ENCODE measurements at places on chromosomes 12 and 14.

DNA sequence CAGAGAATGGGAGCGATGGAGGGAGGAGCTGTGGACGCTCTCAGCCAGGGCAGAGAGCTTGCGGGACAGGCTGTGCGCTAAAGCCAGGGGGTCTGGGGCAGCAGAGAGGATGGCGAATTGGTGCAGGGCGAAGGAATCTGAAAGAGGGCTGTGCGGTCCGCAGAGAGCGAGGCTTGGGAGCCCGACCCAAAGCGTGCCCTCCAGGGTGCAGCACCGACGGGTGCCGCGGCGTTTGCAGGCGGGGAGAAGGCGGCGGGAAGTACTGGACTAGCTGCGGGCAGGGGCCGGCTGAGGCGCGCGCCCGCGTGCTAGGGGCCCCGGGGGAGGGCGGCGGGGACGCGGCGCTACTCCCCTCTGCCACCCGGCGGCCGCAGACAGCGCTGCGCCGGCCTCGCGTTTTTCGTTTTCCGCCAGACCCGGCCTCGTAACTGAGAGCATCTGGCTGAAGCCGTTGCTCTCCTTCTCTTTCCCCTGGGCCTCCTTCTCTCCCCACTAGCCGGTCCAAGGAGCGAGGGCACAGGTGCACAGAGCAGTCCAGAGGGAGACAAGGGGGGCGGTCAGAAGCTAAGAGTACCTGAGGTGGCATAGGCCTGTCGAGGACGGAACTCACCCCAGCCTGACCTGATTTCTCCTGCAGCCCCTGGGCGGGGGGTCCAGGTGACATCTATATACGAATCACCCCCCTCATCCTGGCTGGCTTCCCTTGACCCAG, 24.9 kb downstream of the SLC6A12 start:
- peak; percentile 88 for DNase-seq

- DNase-seq: no peak
Observed at GRCh38 chr12:3102771-3103410, 25.7 kb downstream of the TSPAN9 start.

DNA sequence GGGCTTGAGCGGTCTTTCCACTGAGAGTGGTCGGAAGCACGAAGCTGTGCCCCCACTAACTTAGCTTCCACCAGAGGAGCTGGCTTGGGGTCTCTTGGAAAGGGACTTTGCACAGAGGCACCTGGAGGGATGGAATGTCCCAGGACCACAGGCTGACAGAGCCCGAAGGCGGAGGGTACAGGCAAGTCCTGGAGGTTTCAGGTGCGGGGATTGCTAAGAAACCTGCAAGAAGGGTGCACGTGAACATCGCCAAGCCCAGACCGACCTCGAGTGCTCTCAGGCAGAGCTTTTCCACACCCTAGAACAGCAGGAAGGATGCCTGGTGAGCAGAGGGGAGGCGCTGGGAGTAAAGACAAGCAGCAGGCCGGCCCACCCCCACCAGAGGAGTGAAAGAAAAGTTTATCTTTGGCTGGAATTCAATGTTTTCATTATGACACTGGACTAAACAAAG, 61.6 kb downstream of the SERPINA3 start:
- DNase-seq: no peak

- DNase-seq: no peak
Observed at GRCh38 chr12:46808955-46809697, 16.7 kb downstream of the SLC38A4 start.

DNA sequence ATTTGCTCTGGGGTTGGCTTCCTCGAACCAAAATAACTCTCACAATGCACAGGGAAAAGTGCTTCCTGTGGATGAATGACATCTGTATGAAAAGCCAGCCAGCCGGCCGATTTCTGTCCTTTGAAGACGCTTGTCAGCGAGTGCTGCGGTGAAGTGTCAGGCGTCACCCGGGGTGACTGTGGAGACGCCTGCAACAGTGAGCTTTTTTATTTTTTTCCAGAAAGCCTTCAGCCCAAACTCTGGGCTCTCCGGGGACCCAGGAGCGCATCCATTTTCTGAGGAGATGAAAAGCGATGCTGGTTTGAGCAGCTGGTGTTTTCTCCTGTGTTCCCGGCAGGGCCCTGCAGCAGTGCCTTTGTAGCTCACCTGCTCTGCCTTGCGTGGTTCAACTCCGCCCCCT, 147.9 kb upstream of the MYL2 start:
- no peak for DNase-seq

DNA sequence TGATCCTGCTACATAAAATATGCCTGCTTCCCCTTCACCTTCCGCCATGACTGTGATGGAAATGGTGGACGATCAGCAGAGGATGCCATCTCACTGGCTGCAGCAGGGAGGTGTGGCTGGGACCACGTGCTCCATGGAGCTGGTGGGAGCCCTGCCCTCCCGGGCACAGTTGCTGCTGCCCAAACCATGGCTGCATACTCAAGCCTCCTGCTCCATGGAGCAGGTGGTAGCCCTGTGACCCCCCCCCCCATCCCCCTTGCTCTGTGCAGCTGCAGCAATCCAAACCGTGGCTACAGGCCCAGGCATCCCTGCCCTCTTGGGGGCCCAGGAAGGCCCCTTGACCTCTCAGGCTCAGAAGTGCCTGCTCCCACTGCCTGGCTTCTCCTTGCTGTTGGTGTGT, 597.5 kb upstream of the LMO3 start:
- DNase-seq: no peak

DNA sequence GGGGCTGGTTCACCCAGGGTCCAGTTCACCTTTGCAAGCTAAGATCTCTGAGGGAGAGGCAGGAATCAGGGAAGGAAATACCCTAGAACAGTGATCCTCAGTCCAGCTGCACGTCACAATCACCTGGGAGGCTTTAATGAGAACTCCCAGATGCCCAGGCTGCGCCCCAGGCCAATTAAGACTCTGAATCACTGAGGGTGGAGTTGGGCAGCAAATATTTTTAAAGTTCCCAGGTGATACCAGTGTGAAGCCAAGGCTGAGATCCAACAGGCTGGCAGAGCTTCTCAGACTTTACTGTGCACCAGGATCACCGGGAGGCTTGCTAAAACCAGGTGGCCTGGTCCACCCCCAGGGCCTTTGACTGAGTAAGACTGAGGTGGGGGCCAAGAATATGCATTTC, 23.8 kb downstream of the MYL2 start:
- DNase-seq: no peak

DNA sequence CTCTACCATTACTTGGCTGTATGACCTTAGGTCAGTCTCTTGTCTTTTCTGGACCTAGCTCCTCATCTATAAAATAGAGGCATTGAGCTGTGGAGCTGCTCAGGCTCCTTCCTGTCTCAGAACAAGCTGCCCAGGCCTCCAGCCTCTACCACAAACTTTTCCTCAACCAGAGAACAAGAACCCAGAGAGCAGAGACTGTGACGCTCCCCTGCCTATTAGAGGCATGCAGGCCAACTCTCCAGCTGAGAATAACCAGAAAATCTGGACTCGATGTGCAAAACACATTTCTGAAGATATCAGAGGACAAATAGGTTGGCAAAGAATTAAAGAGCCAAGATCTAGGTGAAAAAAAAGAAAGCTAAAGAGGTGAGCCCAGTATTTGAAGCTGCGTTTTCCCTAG, 17.8 kb upstream of the PNMA1 start:
- DNase-seq: no peak

- no peak for DNase-seq
Observed at GRCh38 chr12:32454866-32455265, 55.5 kb downstream of the FGD4 start.

DNA sequence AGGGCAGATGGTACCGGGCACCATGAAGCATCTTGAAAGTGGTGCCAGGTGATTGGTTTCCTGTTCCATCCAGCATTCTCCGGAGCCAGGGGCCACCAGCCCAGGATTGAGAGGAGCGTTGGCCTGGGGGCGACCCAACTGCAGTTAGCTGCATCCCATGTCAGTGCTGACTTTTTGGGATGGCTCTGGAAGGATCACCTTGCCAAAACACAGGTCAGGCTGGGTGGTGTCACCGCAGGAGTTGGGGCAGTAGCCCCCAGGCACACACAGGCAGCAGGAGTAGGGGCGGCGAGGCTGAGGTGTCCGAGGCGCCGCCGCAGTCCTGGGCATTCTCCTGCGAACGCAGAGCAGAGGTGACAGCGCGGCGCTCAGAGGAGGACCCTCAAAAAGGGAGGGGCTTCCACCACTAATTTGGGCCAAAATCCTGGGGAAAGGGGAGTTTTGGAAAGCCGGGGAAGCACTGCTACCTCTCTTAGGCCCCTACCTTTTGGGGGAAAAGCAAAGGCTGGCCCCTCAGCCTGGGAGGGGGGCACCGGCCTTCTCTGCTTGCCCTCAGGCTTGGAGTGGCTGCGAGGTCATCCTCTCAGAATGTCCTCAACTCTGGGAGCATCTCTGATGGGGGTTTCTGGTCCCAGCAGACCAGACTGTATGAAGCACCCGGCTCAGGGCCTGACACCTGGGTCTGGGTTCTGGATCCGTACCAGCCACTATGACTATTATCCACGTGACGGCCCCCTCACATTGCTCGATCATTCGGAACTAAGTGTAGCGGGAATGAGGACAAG, 26.7 kb upstream of the LRTM2 start:
- peak; percentile 4 for DNase-seq

GRCh38 chr12:94604366-94604698, 46.0 kb downstream of the TMCC3 start:
- no peak for DNase-seq

GRCh38 chr14:21194597-21194996, 38.7 kb upstream of the OR5AU1 start:
- no peak for DNase-seq

- DNase-seq: no peak
Observed at GRCh38 chr12:11810206-11810545, 160.7 kb downstream of the ETV6 start.

- DNase-seq: no peak
Observed at GRCh38 chr12:120738252-120739030, 12.8 kb downstream of the ACADS start.

GRCh38 chr12:100796621-100797020, 2.0 kb downstream of the ANO4 start:
- no peak for DNase-seq

- DNase-seq: no peak
Observed at GRCh38 chr14:92109490-92109889, 3.1 kb upstream of the ATXN3 start.

- DNase-seq: no peak
Observed at GRCh38 chr12:96064271-96064670, 28.9 kb upstream of the LTA4H start.

GRCh38 chr12:16524378-16524777, 81.6 kb downstream of the LMO3 start:
- DNase-seq: no peak

- DNase-seq: no peak
Observed at GRCh38 chr12:6041891-6042290, 82.6 kb downstream of the VWF start.

GRCh38 chr14:64864258-64864657, 15.4 kb downstream of the SPTB start:
- DNase-seq: no peak

GRCh38 chr12:19239616-19240234, 110.2 kb downstream of the PLEKHA5 start:
- no peak for DNase-seq

DNA sequence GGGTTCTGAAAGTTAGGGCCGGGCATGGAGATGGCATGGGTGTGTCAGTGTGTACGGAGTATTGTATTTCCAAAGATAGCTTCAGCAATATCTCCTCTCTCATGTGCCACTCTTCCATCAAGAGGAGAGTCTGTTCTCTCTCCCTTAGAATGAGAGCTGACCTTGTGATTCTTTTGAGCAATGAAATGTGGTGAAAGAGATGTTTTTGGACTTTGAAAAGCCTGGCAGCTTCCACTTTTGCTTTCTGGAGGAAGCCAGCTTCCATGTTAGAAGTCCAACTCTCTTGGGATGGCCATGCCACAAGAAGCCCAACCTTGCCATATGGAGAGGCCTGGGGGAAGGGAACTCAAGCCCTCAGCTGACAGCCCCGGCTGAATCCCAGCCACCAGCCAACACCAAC, 72.4 kb upstream of the GZMB start:
- DNase-seq: no peak

DNA sequence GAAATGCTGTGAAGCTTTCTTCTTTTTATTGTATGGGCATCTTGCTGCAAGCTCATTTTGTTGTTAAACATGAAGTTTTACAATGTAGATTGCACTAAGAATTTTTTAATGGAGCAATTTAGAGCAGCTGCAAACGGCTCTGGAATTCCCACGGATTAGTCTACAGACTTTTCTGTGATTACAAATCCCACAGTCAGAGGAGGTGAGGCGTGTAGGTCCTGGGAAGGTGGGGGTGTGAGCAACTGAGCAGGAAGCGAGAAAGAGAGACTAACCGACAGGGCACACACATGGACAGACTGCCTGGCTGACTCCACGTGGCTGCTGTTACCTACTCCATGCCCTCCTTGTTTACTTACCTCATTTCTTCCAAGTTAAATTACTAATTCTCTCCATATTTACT, 348.5 kb downstream of the NPAS3 start:
- DNase-seq: no peak

DNA sequence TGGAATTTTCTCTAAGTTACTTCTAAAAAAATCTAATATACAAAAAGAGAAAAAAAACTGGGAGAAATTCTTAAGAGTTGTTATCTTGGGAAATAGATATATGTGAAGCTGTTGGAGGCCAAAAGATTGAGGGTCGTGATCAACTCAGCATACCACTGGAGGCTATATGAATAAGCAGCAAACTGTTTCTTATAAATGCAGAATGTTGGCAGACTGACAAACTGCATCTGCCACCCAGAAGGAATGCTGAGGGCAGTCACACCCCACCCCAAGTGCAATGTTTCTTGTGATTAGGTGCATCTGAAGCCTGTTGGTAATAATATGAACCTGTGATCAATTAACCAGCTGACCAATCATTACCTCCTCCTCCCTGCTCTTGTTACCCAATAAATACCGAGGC, 818.6 kb upstream of the MGAT4C start:
- DNase-seq: no peak

DNA sequence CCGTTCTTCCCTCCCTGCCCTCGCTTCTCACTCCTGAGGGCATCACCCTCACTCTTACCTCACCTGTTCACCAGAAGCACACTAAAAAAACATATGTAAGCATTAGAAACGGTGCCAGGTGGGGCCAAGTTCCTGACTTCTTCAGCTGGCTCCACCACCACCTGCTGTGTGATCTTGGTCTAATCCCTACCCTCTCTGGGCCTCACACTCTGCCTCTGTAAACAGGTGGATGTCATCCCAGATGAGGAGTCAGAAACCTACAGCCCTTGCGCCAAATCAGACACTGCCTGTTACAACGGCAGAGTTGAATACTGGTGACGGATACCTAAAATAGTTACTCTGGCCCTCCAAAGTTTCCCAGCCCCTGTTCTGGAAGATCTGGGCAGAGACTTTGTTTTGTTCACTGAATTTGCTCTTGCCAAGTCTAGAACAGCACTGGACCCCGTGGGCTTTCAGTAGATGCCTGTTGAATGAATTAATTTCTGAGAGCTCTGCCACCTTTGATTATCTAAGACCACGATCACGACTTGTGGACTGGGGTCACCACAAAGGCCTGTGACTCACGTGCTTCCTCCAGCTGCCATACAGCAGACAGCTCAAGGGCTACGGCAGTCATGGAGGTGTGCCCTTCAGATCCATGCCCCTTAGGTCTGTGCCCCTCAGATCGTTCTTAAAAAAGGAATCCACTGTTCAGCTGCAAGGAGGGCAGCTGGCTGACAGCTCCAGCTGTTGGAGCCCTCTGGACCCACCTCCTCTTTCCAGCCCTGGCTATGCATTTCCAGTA, 71.9 kb downstream of the GSC start:
- no peak for DNase-seq

GRCh38 chr12:89350260-89350629, 2.1 kb downstream of the DUSP6 start:
- DNase-seq: no peak

GRCh38 chr12:57320639-57321038, 69.7 kb upstream of the STAC3 start:
- no peak for DNase-seq

Data from GM20000 (cell line).